Naive thymus-derived CD8-positive, alpha-beta T cell (primary cell): ENCODE measurements at places on chromosomes 16 and 17.

DNA sequence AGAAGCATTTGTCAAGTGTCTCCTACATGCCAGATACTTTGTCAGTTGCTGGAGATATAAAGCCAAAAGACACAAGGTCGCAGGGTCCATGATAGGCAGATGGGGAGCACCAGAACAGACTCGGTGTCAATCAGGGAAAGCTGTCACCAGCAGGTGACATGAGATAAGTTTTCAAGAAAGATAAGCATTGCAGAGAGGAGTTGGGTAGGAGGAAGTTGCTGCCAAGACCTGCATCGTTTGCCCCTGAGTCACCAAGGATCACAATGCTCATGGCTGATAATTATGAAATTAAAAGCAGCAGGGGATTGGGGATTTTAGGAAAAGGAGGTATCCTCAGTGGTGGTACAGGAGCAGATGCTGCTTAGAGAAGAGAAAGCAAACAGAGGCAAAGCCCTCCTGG, 551.1 kb upstream of the CDH11 start:
- DNase-seq = no peak

DNA sequence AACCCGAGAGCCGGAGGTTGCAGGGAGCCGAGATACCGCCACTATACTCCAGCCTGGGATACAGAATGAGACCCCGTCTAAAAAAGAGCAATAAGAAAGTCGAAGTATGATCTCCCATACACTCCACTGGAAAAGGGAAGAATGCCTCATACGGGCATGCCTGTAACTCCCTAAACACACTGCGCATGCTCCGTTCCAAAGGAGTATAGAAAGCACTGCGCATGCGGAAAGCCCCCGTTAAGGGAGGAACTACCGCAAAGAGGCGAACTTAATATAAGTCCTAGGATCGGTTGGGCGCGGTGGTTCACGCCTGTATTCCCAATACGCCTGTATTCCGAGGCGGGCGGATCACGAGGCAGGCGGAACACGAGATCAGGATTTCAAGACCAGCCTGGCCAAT, 313.1 kb upstream of the ERCC4 start:
- no peak for DNase-seq

DNA sequence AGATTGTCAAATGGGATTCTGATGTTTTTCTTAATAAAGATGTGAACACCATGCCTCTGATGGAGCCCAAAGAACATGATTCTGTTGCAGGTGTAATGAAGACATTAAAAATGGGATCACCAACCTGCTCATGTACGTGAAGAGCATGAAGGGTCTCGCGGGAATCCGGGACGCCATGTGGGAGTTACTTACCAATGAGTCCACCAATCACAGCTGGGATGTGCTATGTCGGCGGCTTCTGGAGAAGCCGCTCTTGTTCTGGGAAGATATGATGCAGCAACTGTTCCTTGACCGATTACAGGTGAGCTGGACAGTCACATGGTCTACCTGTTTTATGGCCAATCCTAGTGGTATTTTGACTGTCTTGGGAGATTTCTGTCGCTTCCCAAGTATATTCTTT, 7.6 kb downstream of the COG1 start:
- no peak for DNase-seq

DNA sequence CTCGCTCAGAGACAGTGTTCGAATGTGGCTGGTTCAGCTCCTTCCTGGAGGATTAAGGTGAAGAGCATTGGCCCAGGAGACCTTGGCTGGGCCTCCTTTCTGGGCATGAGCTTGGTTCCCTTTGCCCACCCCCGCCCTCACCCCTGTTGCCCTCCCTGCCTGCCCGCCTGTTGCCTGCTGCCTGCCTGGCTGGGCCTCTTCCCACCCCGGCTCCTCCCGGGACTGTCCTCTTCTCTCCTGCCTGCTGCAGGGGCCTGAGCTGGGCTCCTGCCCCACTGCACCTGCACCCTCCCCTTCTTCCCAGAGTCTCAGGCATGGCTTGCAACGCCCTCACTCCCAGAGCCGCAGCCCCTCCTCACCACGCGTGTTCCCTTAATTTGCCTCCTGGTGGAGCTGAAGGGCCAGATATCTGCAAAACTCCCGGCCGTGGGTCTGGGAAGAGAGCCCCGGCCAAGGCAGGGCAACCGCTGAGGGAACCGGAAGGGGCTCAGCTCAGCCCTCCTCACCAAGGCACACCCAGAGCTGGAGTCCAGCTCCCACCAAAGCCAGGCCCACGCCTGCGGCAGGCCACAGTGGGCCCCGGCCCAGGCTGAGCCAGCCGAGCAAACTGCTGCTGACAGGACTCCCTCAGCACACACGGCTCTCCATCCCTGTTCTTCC, 31.2 kb downstream of the MNT start:
- DNase-seq = no peak

GRCh38 chr17:44024853-44025252, 10.1 kb upstream of the TMEM101 start:
- no peak for DNase-seq

DNA sequence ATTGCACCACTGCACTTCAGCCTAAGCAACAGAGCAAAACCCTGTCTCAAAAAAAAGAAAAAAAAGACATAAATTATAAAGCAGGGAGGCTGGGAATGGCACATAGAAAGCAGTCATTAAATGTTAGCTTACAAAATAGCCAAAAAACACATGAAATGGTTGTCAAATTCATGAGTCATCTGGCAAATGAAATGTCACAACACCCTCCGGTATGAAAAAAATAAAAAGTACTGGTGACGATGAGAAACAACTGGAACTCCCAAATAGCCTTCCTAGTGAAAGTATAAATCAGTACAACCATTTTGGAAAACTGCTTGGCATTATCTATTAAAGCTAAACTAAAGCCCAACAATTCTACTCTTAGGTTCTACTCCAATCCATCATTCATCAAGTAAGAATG, 3.5 kb upstream of the KATNB1 start:
- no peak for DNase-seq

DNA sequence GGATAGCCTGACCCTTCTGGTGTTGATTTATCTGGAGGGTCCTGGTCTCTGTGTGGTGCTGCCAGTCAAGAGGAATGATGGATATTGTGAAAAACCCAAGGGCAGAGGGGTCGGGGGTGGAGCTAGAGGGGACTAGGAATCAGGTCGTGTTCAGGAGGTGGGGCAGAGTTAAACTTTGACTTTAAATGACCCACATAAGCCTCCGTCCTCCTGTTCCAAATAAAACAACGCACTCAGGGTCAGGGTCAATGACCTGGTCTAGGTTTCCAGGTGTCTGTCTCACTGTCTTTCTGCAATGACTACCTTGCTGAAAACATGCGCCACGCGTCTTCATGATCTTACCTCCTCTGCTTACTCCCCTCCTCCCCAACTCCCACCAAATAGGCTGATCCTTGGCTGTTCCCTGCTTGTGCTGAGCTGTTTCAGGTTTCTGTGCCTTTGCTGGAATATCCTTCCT, 14.7 kb downstream of the AOC3 start:
- no peak for DNase-seq

DNA sequence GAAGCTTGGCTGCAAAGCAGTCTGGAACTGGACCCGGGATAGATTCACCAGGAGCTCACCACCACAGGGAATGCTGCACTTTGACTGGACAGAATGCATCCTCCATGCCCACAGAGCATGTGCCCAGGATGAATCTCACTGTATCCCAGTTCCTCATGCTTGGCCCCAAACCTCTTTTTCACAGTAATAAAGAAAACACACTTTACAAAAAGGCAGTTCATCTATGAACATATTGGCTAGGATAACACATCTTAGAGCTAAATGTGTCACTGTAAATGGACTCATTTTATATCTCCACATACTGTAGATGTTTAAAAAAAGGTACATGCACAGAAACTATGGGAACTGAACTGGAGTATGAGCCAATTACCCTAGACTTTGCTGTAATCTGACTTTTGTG, 266.9 kb downstream of the TOX3 start:
- DNase-seq = no peak

DNA sequence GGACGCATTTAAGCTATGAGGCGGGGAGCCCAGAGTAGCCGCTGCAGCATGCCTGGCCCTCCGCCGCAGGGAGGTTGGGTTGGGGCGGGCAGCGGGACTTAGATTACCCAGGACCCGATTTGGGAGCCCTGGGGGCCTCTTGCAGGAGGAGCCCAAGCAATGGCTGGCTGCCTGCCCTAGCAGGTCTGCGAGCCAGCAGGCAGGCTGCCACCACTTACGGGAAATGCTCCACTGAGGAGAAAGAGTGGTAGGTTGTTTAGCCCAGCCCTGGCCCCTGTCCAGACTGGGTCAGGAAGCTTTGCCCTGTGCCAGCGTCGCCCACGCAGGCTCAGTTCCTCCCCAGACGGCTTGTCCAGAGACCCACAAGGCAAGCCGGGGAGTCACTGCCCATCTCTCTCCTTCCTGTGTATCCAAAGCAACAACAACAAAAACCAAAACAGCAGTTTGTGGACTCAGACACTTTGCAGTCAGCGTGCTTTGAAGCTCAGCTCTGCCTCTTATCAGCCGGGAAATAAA, 10.3 kb upstream of the TVP23A start:
- no peak for DNase-seq

DNA sequence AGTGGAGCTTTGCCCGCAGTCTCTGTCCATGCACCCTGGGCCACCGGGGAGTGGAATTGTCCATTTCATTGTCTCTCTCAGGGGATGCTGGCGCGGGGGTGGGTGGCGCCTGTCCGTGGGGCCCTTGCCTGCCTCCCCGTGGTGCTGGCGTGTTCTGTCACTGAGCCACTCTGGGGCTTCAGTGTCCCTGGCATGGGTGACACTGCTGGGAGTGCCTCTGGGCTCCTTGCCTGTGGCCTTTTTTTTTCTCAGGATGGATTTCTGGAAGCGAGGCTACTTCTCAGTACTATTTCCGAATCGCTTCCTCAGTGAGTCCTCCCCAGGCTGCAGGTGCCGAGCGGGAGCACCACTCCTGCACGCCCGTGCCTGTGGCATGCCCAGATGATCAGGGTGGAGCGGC, 55.0 kb downstream of the PDPK1 start:
- DNase-seq = no peak

DNA sequence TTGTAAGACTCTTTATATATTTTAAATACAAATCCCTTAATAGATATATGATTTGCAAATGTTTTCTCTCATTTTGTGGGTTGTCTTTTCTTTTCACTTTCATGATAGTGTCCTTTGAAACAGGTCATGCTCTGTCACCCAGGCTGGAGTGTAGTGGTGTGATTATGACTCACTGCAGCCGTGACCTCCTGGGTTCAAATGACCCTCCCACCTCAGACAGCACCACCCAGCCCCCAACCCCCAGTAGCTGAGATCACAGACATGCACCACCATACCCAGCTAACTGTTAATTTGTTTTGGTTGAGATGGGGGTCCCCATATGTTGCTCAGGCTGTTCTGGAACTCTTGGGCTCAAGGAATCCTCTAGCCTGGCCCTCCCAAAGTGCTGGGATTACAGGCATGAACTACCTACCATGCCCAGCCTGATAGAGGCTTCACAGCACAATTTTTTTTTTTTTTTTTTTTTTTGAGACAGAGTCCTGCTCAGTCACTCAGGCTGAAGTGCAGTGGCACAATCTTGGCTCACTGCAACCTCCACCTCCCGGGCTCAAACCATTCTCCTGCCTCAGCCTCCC, 18.5 kb upstream of the TMIGD1 start:
- DNase-seq = no peak

DNA sequence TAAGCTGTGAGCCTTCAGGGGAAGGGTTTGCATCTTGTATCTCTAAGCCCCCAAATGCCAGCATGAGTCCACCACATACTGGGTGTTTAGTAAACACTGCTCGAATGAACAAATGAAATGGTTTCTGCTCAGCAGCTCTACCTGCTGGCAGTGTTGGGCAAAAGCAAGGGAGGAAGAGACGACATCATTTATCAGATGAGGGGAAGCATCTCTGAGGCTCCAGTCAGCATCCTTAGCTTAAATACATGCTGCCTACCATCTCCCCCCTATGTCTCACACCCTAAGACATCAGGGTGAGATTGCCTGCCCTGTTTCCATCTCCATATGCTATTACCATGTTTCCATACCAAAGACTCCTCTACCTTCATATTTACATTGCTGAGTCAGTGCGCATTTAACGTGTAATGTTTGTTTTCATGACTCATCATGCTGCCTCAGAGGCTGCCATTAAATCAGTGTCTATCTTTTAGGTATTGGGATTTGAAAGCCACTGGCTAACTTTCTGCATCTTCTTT, 379.8 kb downstream of the UTP18 start:
- DNase-seq = no peak

- no peak for DNase-seq
Measured at GRCh38 chr17:17342242-17342945, 39.2 kb downstream of the NT5M start.

- no peak for DNase-seq
Measured at GRCh38 chr17:30290696-30291542, 825 bp downstream of the BLMH start.

DNA sequence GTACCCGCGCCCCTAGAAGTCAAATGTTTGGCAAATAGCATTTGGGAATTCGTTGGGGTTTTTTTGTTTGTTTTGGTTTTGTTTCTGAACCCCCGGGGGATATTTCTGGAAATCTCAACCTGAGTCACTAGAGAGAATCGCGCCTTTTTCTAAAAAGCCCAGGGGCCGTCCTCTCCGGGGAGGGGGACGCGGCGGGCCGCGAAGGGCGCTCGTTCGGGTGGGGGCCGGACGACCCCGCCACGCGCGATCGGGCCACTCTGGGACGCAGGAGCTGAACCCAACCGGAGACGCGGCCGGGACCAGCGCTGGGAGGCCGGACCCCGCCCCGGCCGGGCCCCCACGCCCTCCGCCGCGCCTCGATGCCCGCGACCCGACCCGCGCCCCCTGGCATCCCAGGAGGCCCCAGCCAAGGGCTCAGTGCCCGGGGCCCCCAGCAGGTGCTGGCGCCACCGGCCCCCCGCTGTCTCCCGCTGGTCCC, 302 bp downstream of the LITAF start:
- DNase-seq = no peak

DNA sequence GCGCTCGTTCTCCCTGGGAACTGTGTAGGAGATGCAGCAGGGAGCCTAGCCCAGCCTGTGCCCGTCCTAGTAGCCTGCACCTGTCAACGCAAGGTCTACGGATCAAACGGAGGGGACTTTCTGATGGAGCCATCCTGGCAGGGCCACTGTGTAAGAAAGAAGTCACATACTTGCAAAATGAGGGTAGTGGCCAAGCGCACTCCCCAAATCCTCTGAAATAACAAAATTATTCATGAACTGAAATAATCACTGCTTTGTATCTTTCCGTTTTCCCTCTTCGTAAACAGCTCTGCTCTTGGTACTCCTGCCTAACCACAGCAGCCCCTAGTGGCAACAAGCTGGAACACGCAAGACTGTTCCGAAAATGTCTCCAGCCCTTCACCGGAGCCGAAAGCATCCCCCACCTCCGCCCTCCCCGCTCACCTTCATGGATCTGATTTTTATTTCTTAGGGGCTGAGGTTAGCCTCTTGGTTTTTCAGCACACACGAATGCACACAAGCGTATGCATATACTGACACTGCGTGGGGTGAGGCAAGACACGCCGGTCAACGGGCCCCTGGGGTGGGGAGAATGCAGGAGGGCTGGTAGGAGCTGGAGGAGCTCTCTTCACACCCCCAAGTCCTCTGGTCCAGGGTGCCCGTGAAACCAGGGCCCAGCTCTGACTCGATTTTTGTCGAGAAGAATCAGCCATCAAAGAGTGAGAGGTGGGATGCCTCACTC, 100.8 kb downstream of the ABCC12 start:
- DNase-seq = no peak
